ENCODE measurements at places on chromosomes 1 and 21. TPM values are rescaled to one million over a fixed set of nuclear protein-coding genes. Genes with fewer than 3 reads are reported as not detected.

- DNase-seq, result peak; percentile 73
Observed at GRCh38 chr1:234065794-234066447, 161.4 kb downstream of the SLC35F3 start.

DNA sequence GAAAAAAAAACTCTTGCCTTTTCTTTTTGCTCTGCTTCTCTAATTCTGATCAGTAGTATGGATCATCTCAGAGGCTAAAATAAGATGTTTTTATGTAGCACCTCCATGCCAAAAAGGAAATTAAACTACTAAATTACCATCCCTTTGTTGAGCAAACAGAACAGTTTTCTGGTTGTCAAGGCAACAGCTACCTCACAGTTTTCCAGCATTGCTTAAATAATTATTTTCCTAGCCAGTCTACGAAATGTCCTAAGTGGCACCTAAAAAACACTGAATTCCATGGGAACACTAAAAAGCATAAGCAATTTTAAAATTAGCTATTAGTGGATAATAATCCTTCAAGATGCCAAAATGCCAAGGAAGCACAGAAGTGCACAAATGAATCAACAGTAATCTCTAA, 61.7 kb downstream of the ARID4B start:
- DNase-seq, result no peak

DNA sequence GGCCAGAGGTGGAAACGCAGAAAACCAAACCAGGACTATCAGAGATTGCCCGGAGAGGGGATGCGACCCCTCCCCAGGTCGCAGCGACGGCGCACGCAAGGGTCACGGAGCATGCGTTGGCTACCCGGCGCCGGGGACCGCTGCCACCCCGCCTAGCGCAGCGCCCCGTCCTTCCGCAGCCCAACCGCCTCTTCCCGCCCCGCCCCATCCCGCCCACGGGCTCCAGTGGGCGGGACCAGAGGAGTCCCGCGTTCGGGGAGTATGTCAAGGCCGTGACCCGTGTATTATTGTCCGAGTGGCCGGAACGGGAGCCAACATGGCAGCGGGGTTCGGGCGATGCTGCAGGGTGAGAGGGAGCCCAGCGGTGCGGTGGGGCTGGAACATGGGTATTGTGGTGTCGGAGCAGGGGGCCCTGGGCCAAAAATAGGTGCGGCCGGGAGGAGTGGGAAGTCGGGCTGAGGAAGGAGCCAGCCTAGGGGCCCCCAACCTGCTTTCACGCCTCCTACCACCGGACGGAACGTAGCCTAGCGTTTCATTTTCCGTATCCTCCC, at the start of gene ACADM:
Gene ACADM, plus strand, starts transcription at position 238 of the 551 bp plus-strand sequence. Its CDS starts 79 bp downstream, at position 317.
- DNase-seq, result peak; percentile 90

DNA sequence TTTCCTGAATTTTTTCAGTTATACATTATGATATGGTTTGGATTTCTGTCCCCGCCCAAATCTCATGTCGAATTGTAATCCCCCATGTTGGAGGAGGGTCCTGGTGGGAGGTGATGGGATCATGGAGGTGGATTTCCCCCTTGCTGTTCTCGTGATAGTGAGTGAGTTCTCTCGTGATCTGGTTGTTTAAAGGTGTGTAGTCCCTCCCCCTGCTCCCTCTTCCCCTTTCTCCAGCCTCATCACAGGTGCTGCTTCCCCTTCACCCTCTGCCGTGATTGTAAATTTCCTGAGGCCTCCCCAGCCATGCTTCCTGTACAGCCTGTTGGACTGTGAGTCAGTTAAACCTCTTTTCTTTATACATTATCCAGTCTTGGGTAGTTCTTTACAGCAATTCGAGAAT, 93.2 kb upstream of the HNRNPU start:
- no peak for DNase-seq

- DNase-seq, result no peak
Observed at GRCh38 chr1:43590388-43590925, 59.5 kb upstream of the KDM4A start.

DNA sequence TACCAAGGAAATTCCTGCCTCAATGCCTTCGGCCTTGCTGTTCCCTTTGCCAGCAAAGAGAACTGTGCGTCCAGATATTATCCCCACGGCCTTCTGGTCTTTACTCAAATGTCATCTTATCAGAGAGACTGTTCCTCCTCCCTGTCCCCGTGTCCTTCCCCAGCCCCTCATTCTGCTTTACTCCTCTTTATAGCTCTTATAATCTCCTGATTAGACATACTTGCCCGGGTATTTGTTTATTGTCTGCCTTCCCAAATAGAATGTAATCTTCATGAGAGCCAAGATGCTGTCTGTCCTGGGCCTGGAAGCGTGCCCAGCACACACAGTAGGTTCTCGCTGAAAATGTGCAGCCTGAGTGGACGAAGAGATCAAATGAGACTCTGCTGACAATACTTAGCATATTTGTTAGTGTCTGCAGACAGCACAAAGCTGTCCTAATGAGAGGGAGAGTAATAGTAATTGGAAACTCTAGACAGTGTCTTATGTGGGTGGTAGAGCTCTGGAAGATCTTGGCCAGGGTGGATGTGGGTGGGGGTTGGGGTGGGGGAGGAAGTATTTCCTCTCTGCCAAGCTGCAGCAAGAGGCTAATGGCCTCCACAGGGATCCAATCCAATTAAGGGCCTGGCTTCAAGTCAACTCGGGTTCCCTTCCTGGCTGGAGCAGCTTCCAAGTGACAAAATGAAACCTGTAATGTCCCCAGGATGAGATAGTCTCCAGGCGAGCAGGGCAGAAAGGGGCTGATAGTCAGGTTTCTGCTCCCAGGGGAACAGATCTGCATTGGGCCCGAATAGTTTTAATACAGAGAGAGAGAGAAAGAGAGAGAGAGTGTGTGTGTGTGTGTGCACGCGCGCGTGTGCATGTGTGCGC, 9.5 kb upstream of the CLIC4 start:
- DNase-seq, result peak; percentile 48

GRCh38 chr1:246724731-246725095, 504 bp downstream of the SCCPDH start:
- DNase-seq, result peak; percentile 40

The NCAM2 gene
- 0.12 TPM for total RNA-seq

The FCER1A gene
- total RNA-seq, result not detected
